Adrenal gland (tissue), 19 donors: ENCODE measurements at places on chromosomes 16 and 17. TPM values are rescaled to one million over a fixed set of nuclear protein-coding genes. Genes with fewer than 3 reads are reported as not detected.

DNA sequence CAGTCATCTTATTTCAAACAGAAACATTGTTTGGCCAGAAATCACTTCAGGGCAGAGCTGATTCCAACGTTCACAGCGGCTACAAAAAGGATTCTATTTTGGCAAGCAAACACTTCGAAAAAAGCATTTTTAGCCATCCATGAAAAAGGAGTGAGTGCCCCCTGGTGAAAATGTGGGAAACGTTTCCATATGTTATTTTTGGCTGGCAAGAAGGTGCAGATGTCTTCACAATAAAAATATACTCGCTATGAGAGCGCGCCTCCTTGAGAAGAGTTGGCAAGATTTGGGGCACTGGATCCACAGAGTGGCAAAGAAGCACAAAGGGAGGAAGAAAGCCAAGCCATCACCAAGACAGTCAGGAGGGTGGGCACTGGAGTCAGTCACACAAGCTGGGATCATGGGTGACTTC lies 191.1 kb downstream of the CHD9NB start:
- DNase-seq, result no peak

The ENPP7 gene
- not detected for polyA plus RNA-seq

The CX3CL1 gene
- polyA plus RNA-seq, result 1.9 TPM

DNA sequence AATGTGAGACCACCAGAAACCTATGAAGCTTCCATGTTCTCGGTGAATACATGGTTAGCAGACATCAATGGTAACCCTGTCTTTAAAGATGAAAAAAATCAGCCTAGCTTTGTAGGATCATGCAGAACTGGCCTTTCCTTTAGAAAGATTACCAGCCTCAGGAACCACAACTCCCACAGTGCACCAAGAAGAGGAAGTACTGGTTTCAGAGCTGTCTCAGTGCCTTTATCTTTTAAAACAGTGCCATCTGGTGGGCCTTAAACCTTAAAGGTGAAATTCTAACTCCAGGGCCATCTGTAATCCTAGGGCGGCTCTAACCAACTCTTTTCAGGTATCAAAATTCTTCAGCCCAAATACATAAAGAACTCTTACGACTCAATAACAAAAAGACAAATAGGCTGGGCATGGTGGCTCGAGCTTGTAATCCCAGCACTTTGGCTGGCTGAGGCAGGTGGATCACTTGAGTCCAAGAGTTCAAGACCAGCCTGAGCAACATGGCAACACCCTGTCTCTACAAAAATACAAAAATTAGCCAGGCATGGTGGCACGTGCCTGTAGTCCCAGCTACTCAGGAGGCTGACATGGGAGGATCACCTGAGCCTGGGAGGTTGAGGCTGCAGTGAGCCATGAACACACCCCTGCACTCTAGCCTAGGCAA lies 5.4 kb downstream of the ATPAF2 start:
- DNase-seq, result peak; percentile 82

- DNase-seq, result no peak
Measured at GRCh38 chr17:45282683-45283644, 21.1 kb upstream of the SPATA32 start.

GRCh38 chr16:4570688-4571321 lies 14.7 kb downstream of the C16orf96 start:
- DNase-seq, result no peak
